ENCODE measurements at places on chromosomes 3 and 15.
A peak's percentile ranks its signal among the peaks of the same experiment; 100 is the strongest.

- DNase-seq = no peak
These were observed 19.6 kb downstream of the VGLL4 start for GRCh38 chr3:11624161-11624560.

- DNase-seq = no peak
These were observed 68.0 kb downstream of the ATP11B start for GRCh38 chr3:182861348-182861747.

DNA sequence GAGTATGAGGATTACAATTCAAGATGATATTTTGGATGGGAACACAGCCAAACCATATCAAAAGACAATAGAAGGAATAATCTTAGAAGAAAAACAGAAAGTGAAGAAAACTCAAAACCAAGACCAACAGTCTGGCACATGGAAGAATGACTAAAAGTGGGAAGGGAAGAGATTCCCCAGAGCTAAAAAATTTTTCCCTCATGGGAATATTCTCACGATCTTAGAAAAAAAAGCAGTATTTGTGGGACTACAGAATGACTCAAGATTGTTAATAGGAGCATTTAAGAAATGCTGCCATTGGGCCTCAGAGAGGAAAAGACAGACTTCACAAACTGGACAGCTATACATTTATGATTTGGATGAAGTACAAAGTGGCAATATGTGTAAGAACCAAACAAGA, 18.3 kb downstream of the OSTN start:
- peak; percentile 24 for DNase-seq

GRCh38 chr3:184656829-184657681, 54.8 kb downstream of the MAGEF1 start:
- DNase-seq = no peak

DNA sequence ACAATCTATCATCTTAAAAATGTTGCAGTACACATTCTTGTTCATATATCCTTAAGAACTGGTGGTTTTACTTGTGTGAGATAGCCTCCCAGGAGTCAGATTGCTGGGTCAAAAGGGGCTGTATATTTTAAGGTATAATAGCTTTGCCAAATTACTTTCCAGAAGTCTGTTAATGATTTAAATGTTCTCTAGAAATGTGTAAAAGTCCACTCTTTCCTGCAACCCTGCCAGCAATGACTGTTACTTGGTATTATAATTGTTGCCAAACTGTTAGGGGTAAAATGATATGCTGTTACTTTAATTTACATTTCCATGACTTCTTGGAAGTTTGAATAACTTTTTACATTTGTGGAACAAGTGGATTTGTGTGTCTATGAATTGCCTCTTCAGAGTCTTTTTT, 170.8 kb downstream of the SLC9A9 start:
- DNase-seq = no peak

GRCh38 chr15:81069356-81069755, 64.7 kb upstream of the CFAP161 start:
- no peak for DNase-seq

DNA sequence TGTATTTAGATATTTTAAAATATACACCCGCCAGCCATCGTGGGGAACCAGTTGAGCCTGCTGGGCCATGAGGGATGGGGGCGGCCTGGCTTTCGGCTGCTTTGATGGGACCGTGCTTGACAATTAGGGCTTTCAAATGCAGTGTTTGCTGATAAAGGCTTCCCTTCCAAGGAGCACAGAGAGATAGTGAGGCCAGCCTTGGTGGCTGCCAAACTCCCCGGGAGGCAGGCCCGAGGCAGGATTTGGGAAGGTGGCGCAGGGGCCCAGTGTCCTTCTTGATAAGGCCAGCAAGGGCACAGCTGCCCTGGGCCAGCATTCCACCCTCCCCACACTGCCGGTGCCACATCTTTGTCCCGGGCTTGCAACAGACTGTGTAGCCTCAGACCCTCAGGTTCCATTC, 75.6 kb downstream of the LINGO1 start:
- DNase-seq = no peak

- DNase-seq = peak; percentile 22
These were observed 52.8 kb upstream of the SLC9A9 start for GRCh38 chr3:143901105-143901504.

DNA sequence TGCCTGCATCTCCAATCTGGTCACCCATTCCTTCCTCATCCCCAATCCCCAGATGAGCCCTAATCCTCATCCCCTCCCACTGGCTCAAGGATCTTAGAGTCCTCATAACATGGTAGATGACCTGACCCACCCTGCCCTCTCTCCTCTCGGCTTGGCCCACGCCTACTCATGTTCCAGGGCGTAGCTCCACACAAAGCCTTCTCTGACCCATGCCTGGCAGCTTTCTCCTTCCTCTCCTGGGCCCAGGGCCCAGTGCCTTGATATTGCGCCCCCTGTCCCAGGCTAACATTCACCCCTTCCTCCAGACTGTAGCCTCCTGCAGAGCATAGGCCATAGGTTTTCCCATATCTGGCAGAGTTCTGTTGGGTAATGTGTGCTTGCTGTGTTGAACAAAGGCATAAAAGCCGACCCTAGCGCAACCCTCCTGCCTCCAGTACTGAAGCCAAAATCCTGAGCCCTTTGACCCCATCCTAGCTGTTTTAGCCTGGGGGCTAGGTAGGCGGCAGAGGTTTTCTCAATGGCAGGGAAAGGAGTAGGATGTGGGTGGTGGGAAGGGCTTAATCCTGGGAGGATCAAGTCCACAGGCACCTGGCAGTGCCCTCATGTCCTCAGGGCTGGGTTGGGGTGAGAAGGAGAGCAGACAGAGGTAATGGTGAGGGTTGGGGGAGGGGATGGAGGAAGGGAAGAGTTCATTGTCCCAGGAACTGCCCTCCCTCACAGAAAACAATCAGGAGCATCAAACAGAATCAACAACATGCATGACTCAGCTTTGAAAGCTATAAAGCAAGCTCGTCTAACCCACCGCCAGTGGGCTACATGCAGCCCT, 35.5 kb downstream of the MESD start:
- DNase-seq = no peak

- no peak for DNase-seq
These were observed 7.0 kb upstream of the RAB43 start for GRCh38 chr3:129128357-129129155.

DNA sequence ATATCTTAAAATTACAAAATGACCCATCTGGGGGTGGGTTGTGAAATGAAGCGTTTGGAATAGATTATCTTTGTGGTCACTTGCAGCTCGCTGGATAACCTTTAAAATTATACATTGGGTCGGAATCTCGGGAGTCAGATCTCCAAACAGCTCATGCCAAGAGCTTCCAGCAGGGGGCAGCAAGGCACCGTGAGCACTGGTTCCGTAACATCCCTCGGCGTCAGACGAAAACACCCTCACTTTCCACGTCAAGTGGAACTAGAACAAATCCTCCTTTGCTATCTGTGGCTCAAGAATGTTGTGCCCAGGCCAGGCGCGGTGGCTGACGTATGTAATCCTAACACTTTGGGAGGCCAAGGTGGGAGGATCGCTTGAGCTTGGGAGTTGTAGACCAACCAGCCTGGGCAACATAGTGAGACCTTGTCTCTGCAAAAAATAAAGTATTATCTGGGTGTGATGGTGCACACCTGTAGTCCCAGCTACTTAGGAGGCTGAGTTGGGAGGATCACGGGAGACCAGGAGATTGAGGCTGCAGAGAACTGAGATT, 31.1 kb downstream of the UMPS start:
- no peak for DNase-seq

DNA sequence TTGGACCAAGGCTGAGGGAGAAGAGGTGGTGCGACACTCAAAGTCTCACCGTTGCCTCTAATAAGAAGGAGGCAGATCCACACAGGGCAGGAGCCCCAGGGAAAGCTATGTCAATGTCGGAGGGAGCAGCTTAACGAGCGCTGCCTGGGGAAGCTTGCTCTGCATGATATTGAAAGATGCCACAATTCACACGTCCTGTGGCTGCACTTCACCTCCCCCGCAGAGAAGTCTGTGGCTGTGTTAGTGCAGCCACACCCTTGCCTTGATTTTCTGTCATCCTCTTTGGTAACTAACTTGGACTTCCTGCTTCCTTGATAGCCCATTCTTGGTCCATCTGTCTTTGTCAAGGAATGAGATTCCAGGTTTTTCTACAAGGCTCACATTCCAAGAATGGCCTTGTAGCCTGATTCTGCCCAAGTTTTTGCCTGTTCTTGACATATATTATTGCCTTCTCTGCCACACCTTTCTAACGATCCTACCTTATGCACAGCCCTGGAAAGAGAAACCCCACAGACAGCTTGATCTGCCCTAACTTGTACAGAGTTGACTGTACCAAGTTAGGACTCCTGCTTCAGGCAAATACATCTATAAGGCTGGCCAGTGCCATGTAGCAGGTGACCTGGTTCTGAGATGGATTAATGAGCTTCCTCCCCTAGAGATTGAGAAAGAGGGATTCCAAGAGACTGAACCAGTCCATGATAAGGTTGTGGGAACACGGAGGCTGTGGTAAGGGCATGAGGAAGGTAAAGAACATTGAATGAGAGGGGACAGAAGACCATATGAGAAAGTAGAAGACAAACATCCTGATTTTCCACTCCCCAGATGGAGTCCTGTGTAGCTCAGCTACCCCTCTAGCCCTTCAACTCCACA, 153.0 kb upstream of the WNT5A start:
- no peak for DNase-seq

DNA sequence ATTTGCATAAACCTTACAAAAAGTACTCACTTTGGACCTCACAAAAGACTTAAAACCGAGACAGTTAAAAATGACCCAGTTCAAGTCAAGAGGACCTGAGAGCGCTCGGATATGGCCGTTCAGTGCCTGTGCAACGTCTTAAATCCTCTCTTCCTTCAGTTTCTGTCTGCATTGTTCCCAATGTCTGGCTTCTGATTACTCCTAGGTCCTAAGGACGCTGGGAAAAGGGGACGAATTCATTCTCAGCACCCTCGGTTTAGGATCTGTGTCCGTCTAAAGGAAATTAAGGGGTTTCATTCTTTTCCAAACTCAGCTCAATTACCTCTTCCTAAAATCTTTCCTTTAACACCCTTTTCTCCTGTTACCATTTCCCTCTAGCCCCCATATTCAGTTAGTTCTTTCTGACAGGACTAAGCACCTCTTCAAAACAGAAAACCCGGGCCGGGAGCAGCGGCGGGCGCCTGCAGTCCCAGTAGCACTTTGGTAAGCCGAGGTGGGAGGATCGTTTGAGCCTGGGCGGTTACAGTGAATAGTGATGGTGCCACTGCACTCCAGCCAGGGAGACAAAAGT, 970 bp downstream of the DPPA4 start:
- no peak for DNase-seq

DNA sequence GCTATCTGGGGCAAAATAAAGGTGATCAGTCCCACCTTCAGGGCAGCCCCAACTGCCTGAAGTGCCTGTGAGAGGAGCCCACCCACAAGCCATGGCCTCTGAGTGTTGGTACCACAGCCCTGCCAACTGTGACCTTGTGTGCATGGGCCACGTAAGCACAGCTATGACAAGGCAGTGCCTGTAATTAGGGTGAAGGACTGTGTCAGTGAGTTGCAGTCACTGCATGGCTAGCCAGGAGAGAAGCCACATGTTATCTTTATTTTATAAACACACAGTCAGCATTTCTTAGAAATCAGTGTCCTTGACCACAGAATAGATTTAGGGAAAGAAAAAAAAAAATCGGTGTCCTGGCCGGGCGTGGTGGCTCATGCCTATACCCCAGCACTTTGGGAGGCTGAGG, 24.8 kb downstream of the EXOSC7 start:
- no peak for DNase-seq

GRCh38 chr3:100536093-100536492, 43.7 kb downstream of the TMEM45A start:
- DNase-seq = no peak

DNA sequence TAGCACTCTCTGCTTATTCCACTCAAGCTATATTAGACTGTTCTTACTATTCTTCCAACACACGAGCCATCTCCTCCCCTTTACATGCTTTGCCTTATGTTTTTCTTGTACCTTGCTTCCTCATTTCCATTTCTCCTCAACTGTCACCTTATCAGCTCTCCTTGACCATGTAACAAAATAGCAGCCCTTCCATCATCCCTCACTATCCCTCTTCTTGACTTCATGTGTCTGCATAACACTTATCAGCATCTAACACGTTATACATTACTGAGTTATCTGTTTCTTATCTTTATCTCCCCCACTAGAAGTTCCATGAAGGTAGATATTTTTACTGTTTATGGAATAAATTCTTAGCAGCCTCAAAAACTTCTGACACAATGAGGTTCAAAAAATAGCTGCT, 45.3 kb downstream of the TRPM7 start:
- DNase-seq = no peak

GRCh38 chr15:31326156-31326874, at the start of gene KLF13:
KLF13 (plus strand) TSS chr15:31326835; CDS start chr15:31327213, 378 bp downstream.
- peak; percentile 70 for DNase-seq

DNA sequence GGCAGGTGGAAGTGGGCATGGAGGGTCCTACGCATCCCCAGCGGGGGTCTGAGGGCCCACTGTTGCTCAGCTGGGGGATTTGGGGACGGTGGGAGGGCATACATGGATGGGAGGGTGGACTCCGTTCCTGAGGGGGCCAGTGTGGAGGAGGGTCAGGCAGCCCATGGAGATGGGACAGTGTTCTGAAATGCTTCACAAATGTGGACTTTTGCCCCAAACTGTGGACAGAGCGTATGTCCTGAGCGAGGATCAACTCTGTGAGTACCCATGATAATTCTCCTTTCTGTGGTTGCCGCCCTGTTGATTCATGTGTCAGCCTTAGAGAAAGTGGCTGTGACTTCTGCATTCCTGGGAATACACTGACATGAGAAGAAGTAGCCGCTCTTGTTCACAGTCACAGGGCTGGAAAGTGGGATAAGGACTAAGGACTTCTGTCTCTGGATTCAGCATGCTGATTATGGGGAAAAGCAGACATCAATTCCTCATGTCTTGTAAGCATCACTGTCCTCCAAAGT, 33.4 kb downstream of the SMAD3 start:
- DNase-seq = no peak

DNA sequence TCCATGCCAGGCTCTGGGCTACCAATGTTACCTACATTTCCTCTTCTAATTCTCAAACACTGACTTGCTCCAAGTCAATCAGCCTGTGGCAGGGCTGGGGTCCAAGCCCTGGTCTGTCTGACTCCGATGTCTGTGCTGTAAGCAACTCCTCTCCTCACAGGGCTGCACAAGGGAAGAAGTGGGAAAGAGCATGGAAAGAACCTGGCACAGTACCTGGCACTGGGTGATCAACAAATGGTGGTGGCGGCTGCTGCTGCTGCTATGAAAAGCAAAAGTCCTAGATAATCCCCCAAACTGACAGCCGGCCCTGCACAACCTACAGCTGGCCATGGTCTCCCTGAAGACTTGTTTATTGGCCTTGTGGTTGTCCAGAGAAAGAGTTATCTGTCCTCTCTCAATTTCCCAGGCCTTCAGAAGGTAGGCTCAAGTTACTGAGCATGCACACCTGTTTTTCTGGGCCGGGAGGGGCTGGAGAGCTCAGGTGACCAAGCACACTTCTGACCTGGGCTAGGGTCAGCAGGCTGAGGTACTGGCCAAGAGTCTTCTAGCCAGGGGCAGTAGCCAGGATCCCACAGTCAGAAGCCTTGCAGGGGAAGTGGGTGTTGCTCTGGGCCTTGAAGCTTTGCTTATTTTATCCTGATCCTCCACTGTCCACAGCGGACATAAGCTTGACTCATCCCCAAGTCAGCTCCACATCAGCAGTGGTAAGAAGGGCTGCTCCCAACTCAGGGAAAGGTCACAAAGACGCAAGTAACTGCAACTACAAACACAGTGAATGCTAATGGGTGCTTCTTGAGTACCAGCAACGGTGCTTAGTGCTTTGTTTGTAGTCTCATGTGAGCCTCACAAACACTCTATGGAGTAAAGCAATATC, 35.3 kb upstream of the KY start:
- DNase-seq = peak; percentile 60

- DNase-seq = no peak
These were observed 94.7 kb downstream of the TBL1XR1 start for GRCh38 chr3:177102553-177102952.
